ENCODE measurements at places on chromosomes 5 and 9. TPM values are rescaled to one million over a fixed set of nuclear protein-coding genes. Genes with fewer than 3 reads are reported as not detected.

Gene CDHR2
- 11.1 TPM for polyA plus RNA-seq

Gene ARHGEF28
- 46.6 TPM for polyA plus RNA-seq

Gene DOK3
- polyA plus RNA-seq = 7.1 TPM

Gene GBGT1
- polyA plus RNA-seq = 2.6 TPM

Gene MEGF10
- 1.7 TPM for polyA plus RNA-seq

Gene CDX1
- 0.10 TPM for polyA plus RNA-seq

Gene SMC5
- polyA plus RNA-seq = 40.5 TPM

Gene PCSK1
- 0.14 TPM for polyA plus RNA-seq

Gene TOR1B
- polyA plus RNA-seq = 20.5 TPM

Gene LCP2
- polyA plus RNA-seq = 2.8 TPM

Gene THBS4
- 14.5 TPM for polyA plus RNA-seq

Gene WNT8A
- polyA plus RNA-seq = 0.19 TPM

Gene BTNL8
- polyA plus RNA-seq = not detected

Gene C9
- polyA plus RNA-seq = 0.32 TPM

Gene GCNT1
- 1.6 TPM for polyA plus RNA-seq

Gene PDZD2
- polyA plus RNA-seq = 18.2 TPM

Gene KIF4B
- 0.12 TPM for polyA plus RNA-seq

Gene F12
- polyA plus RNA-seq = 0.91 TPM

Gene SH3GL2
- polyA plus RNA-seq = 4.8 TPM

Gene PCDHGB4
- 5.9 TPM for polyA plus RNA-seq

Gene FAXDC2
- 36.5 TPM for polyA plus RNA-seq

Gene PCDHB10
- polyA plus RNA-seq = 6.2 TPM

Gene SH2D3C
- polyA plus RNA-seq = 14.4 TPM

Gene RUFY1
- polyA plus RNA-seq = 81.6 TPM

Gene TAF1L
- 0.10 TPM for polyA plus RNA-seq

Gene SPINK6
- polyA plus RNA-seq = not detected

Gene ISOC1
- polyA plus RNA-seq = 50.3 TPM

Gene IGFBPL1
- 1.9 TPM for polyA plus RNA-seq

Gene CNTLN
- polyA plus RNA-seq = 11.4 TPM

Gene TEX48
- polyA plus RNA-seq = not detected

Gene C5orf58
- 0.30 TPM for polyA plus RNA-seq

Gene PDE6A
- 0.09 TPM for polyA plus RNA-seq

Gene TMEM215
- 4.4 TPM for polyA plus RNA-seq

Gene PCDHGB2
- 3.6 TPM for polyA plus RNA-seq

Gene CDH9
- 9.7 TPM for polyA plus RNA-seq

Gene SPAG8
- 2.9 TPM for polyA plus RNA-seq

Gene PPP2CA
- 188 TPM for polyA plus RNA-seq

Gene PCDHA8
- polyA plus RNA-seq = not detected

Gene NUTM2F
- polyA plus RNA-seq = 0.07 TPM

Gene ANKDD1B
- 6.4 TPM for polyA plus RNA-seq

Gene CD180
- polyA plus RNA-seq = 2.0 TPM

Gene TPM2
- polyA plus RNA-seq = 160 TPM

Gene AKNA
- 10.8 TPM for polyA plus RNA-seq

Gene FCN1
- 5.4 TPM for polyA plus RNA-seq

Gene CD74
- polyA plus RNA-seq = 287 TPM

Gene IFT74
- polyA plus RNA-seq = 50.1 TPM

Gene CEP72
- polyA plus RNA-seq = 9.7 TPM

Gene SPINK9
- polyA plus RNA-seq = 0.30 TPM

Gene FOXI1
- polyA plus RNA-seq = 6.3 TPM

Gene DCANP1
- polyA plus RNA-seq = not detected

Gene SNX2
- polyA plus RNA-seq = 172 TPM

Gene SGCD
- 4.7 TPM for polyA plus RNA-seq

Gene GLDC
- polyA plus RNA-seq = 17.6 TPM

Gene SPTAN1
- polyA plus RNA-seq = 299 TPM

Gene CCDC152
- polyA plus RNA-seq = 15.3 TPM

Gene IFNA21
- 0.15 TPM for polyA plus RNA-seq

Gene MYO10
- 46.4 TPM for polyA plus RNA-seq

Gene DDX4
- polyA plus RNA-seq = not detected

Gene PLAC8L1
- 1.1 TPM for polyA plus RNA-seq
